ENCODE measurements at places on chromosomes 3 and 15. TPM values are rescaled to one million over a fixed set of nuclear protein-coding genes. Genes with fewer than 3 reads are reported as not detected.

Gene ACOX2
- not detected for total RNA-seq

Gene CD86
- 1.4 TPM for total RNA-seq

Gene HLTF
- 25.1 TPM for total RNA-seq

Gene SPINK8
- not detected for total RNA-seq

Gene FSTL1
- 0.12 TPM for total RNA-seq

Gene LDHAL6B
- not detected for total RNA-seq

Gene SH3GL3
- not detected for total RNA-seq

Gene CKMT1A
- 0.41 TPM for total RNA-seq

DNA sequence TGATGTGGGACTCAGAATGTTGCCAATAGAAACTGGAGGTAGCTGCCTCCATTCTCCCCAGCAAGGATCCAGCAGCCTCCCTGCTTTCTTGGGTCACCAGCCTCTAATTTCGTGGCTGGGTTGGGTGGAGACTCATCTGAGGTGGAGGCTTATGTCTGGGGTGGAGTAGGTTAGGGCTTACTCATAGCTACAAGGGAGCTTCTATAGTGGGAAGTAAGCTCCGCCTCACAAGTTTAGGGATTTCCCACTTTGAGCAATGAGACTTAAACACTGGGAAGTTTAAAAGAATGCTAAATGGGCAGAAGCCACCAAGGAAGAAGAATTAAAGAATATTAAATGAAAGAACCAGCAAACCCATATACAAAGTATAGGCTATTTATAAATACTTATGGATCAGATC lies 63.8 kb downstream of the GJD2 start:
- H3K4me1 ChIP-seq = no peaks in the 10 kb centered on the region
- no peak for DNase-seq
- no peak overlapping the region for H3K27ac ChIP-seq
- peaks cover 8% of the 10 kb centered on the region for H3K27me3 ChIP-seq
- H3K36me3 ChIP-seq = no peaks in the 10 kb centered on the region
- H3K4me3 ChIP-seq = no peak overlapping the region

DNA sequence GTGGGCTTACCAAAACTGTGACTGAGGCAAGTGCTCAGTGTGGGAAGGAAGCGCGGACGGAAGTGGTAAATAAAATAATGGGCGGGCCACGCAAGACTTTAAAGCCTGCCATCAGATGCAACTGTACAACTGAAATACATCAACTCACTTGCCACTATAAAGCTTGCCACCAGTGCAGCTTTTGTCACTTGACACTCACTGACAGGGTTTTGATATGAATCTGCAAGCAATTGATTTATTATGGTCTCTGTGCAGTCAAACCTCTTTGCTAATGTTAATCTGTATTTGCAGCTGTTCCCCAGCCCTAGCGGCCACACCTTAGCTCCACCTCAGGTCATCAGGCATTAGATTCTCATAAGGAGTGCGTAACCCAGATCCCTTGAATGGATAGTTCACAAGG lies 2.3 kb upstream of the GFM1 start:
- no peak overlapping the region for H3K4me3 ChIP-seq
- DNase-seq = peak; percentile 38
- H3K27me3 ChIP-seq = no peaks in the 10 kb centered on the region
- peaks cover 31% of the 10 kb centered on the region for H3K4me1 ChIP-seq

GRCh38 chr15:79341396-79341795 lies 30.5 kb downstream of the TMED3 start:
- no peak overlapping the region for H3K27ac ChIP-seq
- H3K36me3 ChIP-seq = peaks cover 7% of the 10 kb centered on the region
- no peaks in the 10 kb centered on the region for H3K4me1 ChIP-seq
- no peak for DNase-seq
- H3K4me3 ChIP-seq = no peak overlapping the region

GRCh38 chr3:11246663-11246970 lies 25.6 kb upstream of the ATG7 start:
- no peak for DNase-seq
- no peaks in the 10 kb centered on the region for H3K36me3 ChIP-seq
- peaks cover 11% of the 10 kb centered on the region for H3K27me3 ChIP-seq
- H3K4me1 ChIP-seq = peaks cover 13% of the 10 kb centered on the region
- H3K4me3 ChIP-seq = no peak overlapping the region

DNA sequence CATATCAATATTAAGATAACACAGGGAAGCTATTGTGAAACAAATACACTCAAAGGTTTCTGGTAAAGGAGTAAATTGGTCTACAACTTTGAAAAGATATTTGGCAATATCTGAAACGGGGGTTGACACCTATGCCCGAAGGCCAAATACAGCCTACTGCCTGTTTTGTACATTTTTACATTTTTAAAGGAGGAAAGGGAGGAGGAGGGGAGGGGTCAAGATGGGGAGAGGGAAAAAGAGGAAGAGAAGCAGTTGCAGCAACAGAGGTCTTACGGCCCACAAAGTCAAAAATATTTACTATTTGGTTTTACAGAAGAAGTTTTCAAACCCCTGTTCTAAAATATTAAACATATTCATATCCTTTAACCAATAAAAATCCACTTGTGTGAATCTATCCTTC lies 94.2 kb downstream of the FMN1 start:
- no peak overlapping the region for H3K4me3 ChIP-seq
- H3K27me3 ChIP-seq = peaks cover under 1% of the 10 kb centered on the region
- H3K4me1 ChIP-seq = peaks cover 3% of the 10 kb centered on the region
- H3K27ac ChIP-seq = no peak overlapping the region
- H3K36me3 ChIP-seq = no peaks in the 10 kb centered on the region

GRCh38 chr15:26565542-26565941 lies 207.3 kb downstream of the GABRB3 start:
- no peak for DNase-seq
- no peaks in the 10 kb centered on the region for H3K36me3 ChIP-seq
- H3K27ac ChIP-seq = no peak overlapping the region
- no peaks in the 10 kb centered on the region for H3K4me1 ChIP-seq

DNA sequence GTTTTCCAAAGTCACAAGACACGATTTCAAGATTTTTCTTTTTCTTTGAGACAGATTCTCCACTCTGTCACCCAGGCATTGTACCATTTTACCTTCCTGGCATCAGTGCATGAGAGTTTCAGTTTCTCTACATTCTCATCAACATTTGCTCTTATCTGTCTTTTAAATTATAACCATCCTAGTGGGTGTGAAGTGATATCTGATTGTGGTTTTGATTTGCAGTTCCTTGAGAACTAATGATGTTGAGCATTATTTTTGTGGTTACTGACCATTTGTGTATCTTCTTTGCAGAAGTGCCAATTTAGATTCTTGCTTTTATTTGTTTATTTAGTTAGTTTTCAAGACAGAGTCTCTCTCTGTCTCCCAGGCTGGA lies 41.2 kb downstream of the ADIPOQ start:
- DNase-seq = no peak
- H3K36me3 ChIP-seq = no peaks in the 10 kb centered on the region
- H3K4me1 ChIP-seq = peaks cover 63% of the 10 kb centered on the region
- H3K27me3 ChIP-seq = no peaks in the 10 kb centered on the region
- peak overlapping the region; percentile 90 for H3K27ac ChIP-seq
- H3K4me3 ChIP-seq = peak overlapping the region; percentile 59

- DNase-seq = no peak
- H3K36me3 ChIP-seq = no peaks in the 10 kb centered on the region
- no peaks in the 10 kb centered on the region for H3K4me1 ChIP-seq
- H3K27me3 ChIP-seq = no peaks in the 10 kb centered on the region
- no peak overlapping the region for H3K27ac ChIP-seq
These were observed 85.2 kb upstream of the PRR23C start for GRCh38 chr3:139129892-139130291.

GRCh38 chr3:72887705-72888545 lies at the start of gene GXYLT2:
Gene GXYLT2, plus strand, starts transcription at chr3:72888046. Its CDS starts 188 bp downstream, at chr3:72888234.
- no peaks in the 10 kb centered on the region for H3K36me3 ChIP-seq
- H3K27me3 ChIP-seq = peaks cover 66% of the 10 kb centered on the region
- DNase-seq = peak; percentile 44
- H3K27ac ChIP-seq = no peak within 1 kb of the TSS
- peak within 1 kb of the TSS; percentile 64 for H3K4me3 ChIP-seq
- H3K4me1 ChIP-seq = peaks cover 17% of the 10 kb centered on the region

- no peak overlapping the region for H3K4me3 ChIP-seq
- H3K27me3 ChIP-seq = peaks cover 5% of the 10 kb centered on the region
- no peaks in the 10 kb centered on the region for H3K36me3 ChIP-seq
- H3K27ac ChIP-seq = no peak overlapping the region
- DNase-seq = no peak
These were observed 480.7 kb upstream of the THBS1 start for GRCh38 chr15:39100106-39100660.

DNA sequence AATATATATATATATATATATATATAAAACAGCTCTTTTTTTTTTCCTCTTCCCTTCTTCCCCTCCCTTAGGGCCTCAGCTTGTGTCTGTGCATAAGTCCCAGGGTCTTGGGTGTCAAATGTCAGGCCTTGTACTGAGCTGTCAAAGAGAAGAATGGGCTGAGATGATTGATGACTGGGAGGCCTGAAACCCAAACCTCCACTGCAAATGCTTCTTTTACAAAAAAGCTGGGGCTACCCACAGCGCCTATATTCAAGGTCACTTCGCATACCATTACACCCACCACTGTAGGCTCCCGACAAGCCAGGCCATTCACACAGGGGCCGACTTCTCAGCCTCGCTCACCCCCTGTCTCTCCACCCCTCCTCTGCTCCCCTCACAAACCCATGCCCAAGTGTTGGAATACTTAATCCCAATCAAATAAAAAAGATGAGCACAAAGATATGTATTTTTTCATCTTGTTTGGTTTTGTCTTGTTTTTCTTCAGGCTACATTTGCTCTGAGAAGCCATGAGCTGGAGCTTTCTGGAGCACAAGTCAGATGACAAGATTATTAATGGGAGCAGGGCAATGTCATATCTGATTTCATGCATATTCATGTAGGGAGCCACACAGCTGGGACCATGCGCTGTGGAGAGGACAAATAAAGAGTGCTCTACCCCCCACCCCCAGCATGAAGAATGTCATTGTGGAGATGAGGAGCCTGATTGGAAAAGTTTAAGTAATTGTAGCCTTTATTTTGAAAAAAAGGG lies 614.4 kb upstream of the NR2F2 start:
- no peak for DNase-seq
- no peak overlapping the region for H3K27ac ChIP-seq
- H3K4me3 ChIP-seq = no peak overlapping the region

GRCh38 chr15:48175126-48175525 lies 3.0 kb downstream of the MYEF2 start:
- H3K27me3 ChIP-seq = peaks cover 3% of the 10 kb centered on the region
- H3K36me3 ChIP-seq = peaks cover 7% of the 10 kb centered on the region
- no peak overlapping the region for H3K27ac ChIP-seq
- DNase-seq = no peak

GRCh38 chr3:4954256-4955000 lies 24.8 kb upstream of the BHLHE40 start:
- DNase-seq = no peak
- H3K4me1 ChIP-seq = peaks cover 2% of the 10 kb centered on the region
- no peak overlapping the region for H3K27ac ChIP-seq
- H3K4me3 ChIP-seq = no peak overlapping the region
- no peaks in the 10 kb centered on the region for H3K27me3 ChIP-seq
- peaks cover 3% of the 10 kb centered on the region for H3K36me3 ChIP-seq

- H3K27me3 ChIP-seq = peaks cover 4% of the 10 kb centered on the region
- no peaks in the 10 kb centered on the region for H3K36me3 ChIP-seq
- no peak overlapping the region for H3K4me3 ChIP-seq
These were observed 41.6 kb downstream of the MRAS start for GRCh38 chr3:138389841-138390581.

- DNase-seq = no peak
- no peak overlapping the region for H3K4me3 ChIP-seq
- H3K27ac ChIP-seq = no peak overlapping the region
- peaks cover 10% of the 10 kb centered on the region for H3K36me3 ChIP-seq
- peaks cover 65% of the 10 kb centered on the region for H3K27me3 ChIP-seq
These were observed 12.2 kb downstream of the ZIC1 start for GRCh38 chr3:147421184-147421912.

DNA sequence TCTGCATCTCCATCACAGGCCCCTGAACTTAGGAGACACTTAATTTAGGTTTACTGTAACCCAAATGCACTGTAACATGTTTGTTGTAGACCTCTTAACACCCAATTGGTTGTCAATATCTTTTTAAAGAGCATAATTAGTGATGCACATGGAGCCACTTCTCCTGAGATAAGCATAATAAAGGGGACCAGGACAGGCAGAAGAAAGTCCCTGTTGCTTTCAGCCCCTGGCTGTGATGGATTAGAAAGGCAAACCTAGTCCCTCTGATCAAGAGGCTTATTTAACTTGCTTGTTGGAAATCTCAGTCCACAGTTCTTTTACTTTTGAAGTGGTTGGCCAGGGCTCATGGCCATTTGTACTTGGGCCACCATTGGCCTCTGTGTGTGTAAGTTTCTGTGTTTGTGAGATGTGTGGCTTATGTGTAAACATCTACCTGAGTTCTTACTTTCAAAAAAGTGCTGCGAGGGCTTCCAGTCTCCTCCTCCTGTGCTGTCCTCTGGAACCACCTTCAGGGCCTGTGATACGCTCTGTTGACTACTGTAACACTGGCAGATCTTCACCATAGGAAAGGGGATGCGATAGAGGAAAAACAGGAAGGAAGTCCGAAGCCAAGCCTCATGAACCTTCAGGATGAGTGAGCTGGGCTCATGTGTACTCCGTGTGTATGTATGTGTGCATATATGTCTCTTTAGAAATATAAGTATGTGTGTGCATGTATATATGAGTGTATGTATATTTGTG lies 136.2 kb downstream of the EPHB1 start:
- H3K36me3 ChIP-seq = no peaks in the 10 kb centered on the region
- no peak overlapping the region for H3K27ac ChIP-seq
- no peak overlapping the region for H3K4me3 ChIP-seq

DNA sequence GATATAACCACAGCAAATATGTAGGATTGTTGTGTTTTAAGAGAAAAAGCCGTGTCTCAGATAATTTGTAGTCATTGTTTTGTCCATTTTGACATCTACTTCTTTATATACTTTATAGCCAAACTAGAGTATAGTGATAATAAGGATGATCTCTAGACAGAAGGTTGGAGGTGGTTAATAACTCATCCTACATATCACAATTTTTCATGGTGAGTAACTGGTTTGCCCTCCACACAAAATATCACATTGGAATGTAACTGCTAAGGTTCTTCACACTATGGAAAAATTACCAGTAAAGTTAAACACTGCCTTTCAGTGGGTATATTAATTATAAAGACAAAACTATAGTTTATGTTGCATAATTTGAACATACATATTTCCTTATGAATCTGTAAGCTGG lies 380.7 kb downstream of the LPP start:
- no peaks in the 10 kb centered on the region for H3K4me1 ChIP-seq
- no peak overlapping the region for H3K4me3 ChIP-seq
- no peak overlapping the region for H3K27ac ChIP-seq
- H3K27me3 ChIP-seq = no peaks in the 10 kb centered on the region
- peaks cover 3% of the 10 kb centered on the region for H3K36me3 ChIP-seq
- DNase-seq = no peak

DNA sequence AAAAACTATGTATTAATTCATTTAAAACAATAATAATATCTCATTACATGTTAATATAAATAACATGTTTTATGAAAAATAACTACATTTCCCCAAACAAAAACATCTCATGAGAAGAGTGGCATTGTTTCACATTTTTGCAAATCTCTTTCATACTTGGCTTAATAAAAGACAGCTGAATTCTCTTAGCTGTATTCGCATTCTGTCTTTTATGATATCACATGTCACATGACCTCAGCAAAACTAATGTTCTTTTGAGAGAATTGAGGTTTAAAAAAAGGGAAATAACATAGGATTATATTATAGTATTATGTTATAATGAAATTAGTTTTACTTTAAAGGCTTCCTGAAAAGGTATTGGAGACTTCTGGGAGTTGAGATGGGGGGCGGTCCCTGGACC lies 48.4 kb upstream of the SPPL2A start:
- no peaks in the 10 kb centered on the region for H3K27me3 ChIP-seq
- H3K36me3 ChIP-seq = no peaks in the 10 kb centered on the region
- no peak overlapping the region for H3K27ac ChIP-seq
- no peak for DNase-seq

All from activated CD4-positive, alpha-beta memory T cell treated with anti-CD3 and anti-CD28 coated beads for 36 hours (primary cell).